Stimulated activated CD4-positive, alpha-beta T cell treated with anti-CD3 and anti-CD28 coated beads, Interleukin-2, amount 100 ng/mL, for 24 hours (primary cell): ENCODE measurements at places on chromosomes 2 and 18.
A peak's percentile ranks its signal among the peaks of the same experiment; 100 is the strongest.

DNA sequence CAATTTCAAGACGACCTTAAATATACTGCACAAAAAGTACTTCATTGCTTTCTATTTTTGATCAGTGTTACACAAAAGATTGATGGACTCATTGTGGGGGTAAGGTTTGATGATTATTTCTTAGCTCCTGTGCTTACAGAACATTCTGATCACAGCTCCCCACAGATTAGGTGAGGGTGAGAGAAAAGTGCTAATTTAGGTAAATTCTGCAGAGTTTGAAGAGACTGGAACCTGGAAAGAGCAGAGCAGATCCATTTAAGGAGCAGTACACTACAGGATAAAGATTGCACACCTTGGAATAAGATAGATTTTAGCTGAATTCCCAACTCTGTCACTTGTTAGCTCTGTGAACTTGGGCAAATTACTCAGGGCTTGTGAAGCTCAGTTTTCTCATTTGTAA lies 291.9 kb upstream of the CDH7 start:
- DNase-seq = no peak

DNA sequence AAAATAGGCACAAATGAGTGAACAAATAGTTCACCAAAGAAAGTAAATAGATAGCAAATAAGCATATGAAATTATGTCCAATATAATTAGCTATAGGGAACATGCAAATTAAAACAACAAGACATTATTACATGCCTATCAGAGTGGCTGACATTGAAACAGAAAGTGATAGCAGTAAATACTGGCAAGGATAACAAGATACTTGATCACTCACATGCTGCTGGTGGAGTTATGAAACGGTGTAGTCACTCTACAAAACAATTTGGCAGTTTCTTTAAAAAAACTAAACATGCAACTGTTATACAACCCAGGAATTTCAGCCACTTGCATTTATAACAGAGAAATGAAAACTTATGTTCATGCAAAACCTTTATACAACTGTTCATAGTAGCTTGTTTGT lies 439.2 kb upstream of the ACVR2A start:
- DNase-seq = no peak

DNA sequence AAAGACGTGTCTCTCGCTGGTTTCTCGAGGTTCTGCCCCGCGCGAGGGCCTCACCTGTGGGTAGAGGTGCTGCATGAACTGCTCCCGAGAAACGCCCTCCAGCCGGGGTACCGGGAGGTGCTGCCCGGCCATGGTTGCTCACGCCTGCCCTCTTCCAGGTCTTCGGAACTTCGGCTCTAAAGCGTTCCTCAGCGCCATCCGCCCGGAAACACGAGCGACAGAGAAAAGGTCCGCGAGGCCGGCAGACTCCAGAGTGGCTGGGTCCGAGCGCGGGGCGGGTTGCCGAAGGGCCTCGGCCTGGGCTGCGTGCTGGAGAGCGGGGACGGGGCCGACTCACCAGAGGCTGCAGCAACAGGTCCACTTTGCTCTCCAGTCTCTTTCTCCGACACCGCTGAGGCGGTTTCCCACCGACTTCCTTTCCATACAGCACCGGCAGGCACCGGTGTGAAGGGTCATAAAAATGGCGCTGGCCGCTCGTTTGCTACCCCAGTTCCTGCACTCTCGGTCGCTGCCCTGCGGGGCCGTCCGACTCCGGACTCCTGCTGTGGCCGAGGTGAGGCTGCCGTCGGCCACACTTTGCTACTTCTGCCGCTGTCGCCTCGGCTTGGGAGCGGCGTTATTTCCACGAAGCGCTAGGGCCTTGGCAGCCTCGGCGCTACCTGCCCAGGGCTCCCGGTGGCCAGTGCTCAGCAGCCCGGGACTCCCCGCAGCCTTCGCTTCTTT lies at the start of the genes MAIP1 and TYW5:
MAIP1 (plus strand) TSS at position 244 of the 723 bp plus-strand sequence; CDS start at position 461, 217 bp downstream.
TYW5 (minus strand) TSS at position 153 of the 723 bp plus-strand sequence; CDS start at position 132, 21 bp downstream.
- peak; percentile 85 for DNase-seq

DNA sequence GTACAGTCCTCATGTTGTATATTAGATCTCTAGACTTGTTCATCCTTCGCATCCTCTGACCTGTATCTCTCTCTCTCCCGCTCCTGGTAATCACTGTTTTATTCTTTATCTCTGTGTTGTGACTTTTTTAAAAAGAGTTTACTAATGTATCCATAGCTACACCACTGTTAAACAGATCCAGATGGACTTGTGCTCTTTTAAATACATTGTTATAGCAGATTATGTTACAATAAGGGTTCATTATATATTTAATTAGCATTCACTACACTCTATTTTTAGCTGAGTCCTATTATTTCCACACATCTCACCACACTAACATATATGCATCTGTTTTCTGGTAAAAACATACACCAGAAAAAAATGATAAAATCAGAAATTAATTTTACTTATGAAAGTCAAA lies 90.5 kb downstream of the RBM43 start:
- DNase-seq = no peak

GRCh38 chr2:225998116-225998515 lies 598.6 kb downstream of the NYAP2 start:
- DNase-seq = no peak

- no peak for DNase-seq
Observed at GRCh38 chr2:154720651-154721050, 22.2 kb downstream of the KCNJ3 start.

DNA sequence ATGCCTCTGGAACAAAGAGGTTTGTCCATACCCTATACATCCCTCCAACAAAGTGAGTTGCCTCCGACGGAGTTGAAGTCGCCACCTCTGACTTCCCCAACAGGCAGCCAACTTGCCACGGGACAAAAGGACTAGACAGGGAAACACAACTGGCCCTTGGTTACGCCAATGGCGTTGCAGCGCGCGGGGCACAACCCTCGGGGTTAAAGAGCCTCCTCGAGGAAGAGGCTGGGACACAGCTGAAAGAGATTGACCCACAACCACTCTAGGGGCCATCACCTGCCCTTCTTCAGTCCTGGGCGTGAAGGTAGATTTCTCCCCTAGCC lies 545 bp downstream of the GTF3C2 start:
- DNase-seq = no peak

DNA sequence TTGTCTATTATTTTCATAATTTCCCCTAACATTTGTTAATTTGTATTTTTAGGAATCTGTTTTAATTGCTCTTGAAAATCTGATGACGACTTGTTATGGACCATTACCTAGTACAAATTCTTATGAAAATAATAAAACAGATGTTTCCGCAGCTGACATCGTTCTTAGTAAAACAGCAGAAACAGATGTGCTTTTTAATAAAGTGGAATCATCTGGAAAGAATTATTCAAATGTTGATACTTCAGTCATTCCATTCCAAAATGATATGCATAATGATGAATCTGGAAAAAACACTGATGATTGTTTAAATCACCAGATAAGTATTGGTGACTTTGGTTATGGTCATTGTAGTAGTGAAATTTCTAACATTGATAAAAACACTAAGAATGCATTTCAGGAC lies 69.9 kb downstream of the PMS1 start:
- no peak for DNase-seq

GRCh38 chr2:147844697-147845410 lies at the start of gene ACVR2A:
ACVR2A (plus strand) TSS chr2:147845029; CDS start chr2:147845153, 124 bp downstream.
- peak; percentile 43 for DNase-seq

DNA sequence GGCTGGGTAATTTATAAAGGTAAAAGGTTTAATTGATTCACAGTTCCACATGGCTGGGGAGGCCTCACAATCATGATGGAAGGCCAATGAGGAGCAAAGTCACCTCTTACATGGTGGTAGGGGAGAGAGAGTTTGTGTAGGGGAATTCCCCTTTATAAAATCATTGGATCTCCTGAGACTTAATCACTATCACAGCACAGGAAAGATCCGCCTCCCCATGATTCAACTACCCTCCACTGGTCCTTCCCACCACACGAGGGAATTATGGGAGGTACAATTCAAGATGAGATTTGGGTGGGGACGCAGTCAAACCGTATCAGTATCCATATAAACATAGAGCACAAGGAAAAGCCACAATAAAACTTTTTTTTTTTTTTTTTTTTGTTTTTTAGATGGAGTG lies 172.6 kb upstream of the PIEZO2 start:
- DNase-seq = no peak

DNA sequence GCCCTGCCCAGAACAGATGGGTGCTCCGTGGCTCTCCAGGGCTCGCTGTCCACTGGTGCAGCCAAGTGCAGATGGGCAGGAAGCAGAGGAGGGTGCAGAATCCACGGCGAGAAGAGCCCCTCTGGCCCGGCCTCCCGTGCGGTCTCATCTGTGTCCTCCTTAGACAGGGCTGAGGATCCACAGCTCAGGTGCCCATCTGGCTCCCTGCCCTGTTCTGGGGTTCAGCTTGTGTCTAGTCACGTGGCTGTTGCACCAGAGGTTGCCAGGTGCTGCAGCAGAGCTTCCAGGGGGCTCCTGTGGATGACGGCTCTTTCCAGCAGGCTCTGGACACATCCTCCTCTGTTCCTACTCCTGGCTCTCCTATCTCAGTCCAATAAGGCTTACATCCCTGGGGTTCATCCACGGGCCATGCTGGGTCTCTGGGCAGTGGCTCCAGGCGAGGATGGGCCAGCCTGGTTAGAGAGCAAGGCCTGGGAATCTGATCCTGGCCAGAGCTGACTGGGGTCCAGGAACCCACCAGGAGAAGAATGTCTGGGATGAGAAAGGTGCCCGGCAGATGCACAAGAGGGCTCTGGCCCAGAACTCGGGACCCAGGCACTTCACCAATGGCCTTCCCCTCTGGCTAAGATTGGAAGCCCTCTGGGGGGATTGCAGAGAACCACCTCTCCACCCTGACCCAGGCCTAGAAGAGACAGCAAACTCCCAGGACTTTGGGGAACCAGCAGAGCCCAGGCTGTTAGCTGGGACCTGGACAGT lies 116.3 kb upstream of the ID2 start:
- DNase-seq = peak; percentile 14

DNA sequence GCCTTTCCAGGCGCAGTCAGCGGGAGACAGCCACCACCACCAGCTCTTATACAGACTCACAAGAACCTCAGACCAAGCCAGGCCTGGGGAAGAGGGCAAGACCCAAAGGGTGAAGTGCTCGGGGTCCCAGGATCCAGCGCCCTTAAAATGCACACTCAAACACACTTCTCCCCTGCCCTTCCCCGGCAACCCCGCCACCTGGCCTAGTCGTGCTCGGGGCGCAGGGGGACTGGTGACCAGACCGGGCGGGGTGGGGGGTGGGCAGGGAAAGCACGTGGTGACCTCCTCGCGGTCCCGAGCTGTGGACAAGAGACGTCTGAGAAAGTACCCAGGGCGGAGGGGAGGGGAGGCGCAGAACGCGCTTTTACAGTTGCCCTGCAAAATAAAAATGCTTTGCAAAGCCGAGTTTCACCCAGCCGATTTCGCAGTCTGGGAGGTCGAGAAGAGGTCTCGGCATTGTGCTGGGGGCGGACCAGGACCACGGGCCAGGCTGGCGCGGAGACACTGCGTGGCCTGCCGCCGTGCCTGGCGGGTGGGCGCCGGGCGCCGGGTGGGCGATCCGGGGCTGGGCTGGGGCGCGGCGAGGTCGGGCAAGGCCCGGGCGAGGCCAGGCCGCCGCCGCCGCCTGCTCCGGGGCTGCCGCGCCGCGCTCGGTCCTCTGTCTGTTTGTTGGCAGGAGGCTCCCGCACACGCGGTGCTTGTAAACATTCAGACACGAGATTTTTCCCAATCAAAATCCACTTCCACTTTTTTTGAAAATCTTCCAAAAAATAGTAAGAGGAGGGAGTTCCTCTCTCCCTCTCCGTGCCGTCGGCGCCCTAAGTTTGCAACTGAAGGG lies 2.0 kb downstream of the BCL11A start:
- DNase-seq = no peak

- no peak for DNase-seq
Observed at GRCh38 chr2:105307146-105307545, 22.4 kb downstream of the TGFBRAP1 start.

DNA sequence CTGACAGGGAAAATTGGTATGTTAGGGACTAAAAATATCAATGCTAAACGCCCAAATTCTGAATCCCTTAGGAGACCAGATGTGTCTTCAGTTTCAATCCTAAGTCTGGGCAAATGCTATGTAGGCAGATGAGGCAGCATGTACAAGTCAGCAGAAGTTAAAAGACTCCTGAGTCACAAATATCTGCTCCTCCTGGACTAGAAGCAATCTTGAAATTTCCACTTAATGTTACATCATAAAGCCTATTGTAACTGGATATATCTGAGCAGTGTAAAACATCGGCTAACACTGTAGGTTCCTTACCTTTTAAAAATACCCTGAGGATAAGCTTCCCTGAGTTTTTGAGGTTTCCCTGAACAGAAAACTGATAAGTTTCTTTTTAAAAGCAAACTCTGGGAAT lies 1087.6 kb upstream of the PIK3C3 start:
- DNase-seq = no peak

DNA sequence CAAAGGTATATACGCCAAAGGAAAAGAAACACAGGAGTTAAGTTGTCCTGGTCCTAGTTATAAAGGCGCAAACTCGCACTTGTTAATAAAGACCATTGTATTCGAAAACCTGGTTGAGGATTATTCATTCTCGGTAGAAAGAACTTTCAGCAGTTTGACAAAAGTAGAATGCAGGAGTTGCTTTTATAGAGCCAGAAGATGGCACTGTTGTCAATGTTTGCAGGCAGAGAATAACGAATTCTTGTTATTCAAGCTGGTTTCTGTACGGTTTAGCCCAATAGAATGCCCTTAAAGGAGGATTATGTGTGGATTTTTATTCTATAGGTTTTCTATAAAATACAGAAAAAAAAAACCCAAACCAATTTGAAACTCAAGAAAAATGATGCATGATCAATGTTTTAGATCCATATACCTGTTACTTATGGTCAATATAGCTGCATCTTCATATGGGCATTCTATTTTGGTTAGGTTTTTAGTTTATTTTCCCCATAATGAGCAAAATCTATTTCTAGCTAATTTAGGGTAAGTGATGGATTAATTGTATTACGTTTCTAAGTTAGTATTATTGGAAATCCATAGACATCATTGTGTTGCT lies 510.3 kb downstream of the PLCL1 start:
- no peak for DNase-seq

DNA sequence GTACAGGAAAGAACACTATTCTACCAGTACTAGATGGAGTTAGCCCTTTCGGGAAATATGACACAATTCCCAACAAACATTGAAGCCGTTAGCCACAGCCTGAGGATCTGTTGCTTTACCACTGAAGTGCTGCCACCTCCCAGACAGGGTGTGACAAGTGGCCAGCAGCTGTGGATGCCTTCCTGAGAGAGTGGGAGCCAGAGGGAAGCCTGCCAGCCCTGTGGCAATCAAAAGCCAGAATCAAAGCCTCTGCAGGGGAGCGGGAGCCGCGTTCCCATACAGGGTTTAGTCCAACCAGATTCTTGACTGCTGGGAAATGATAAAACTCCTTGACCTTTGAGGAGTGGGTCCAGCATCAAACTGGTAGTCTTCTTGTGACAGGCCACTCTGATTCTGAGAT lies 38.0 kb downstream of the SLC4A1AP start:
- no peak for DNase-seq

GRCh38 chr18:26091047-26091630 lies 726 bp upstream of the SS18 start:
- no peak for DNase-seq

GRCh38 chr2:69964353-69964841 lies 3.0 kb upstream of the ASPRV1 start:
- DNase-seq = no peak

DNA sequence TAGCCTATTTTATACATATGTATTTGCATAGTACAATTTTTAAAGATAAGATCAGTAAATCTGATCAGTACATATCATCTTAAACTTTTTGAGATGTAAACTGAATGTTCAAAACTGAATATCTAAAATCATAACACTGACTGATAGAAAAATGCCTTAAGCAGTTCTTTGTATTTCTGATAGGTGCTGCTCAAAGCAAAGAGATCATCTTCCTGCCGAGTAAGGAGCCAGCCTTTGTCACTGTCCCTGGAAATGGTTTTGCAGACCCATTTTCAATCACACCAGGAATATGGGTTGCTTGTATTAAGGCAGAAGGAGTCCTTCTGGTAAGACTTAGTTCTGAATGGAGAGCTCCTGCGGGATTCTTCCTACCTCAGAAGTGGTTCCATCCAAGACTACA lies 135.0 kb downstream of the LAMA3 start:
- DNase-seq = no peak
